LHCN-M2 (cell line): ENCODE measurements at places on chromosomes 13 and 19. TPM values are rescaled to one million over a fixed set of nuclear protein-coding genes. Genes with fewer than 3 reads are reported as not detected.
A peak's percentile ranks its signal among the peaks of the same experiment; 100 is the strongest.

The KIR2DL1 gene
- total RNA-seq = not detected in 2 replicates

The ZNF841 gene
- 12.5 and 25.0 TPM in 2 replicates for total RNA-seq

DNA sequence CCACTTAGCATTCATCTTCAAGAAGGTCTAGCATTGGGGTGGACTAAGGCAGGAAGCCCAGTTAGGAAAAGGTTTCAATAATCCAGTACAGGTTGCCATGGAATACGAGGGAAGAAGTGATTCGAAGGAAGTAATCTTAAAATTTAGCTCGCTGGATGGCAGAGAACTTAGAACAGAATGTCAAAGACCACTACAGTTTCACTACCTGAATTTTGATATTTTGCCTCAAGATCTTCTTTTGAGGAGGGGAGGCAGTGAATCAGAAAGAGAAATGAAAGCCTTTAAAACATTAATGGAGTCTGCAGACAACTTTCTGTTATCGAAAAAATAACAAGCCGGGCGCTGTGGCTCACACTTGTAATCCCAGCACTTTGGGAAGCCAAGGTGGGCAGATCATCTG is 7.0 kb upstream of the RAB8A start:
- DNase-seq = no peak

DNA sequence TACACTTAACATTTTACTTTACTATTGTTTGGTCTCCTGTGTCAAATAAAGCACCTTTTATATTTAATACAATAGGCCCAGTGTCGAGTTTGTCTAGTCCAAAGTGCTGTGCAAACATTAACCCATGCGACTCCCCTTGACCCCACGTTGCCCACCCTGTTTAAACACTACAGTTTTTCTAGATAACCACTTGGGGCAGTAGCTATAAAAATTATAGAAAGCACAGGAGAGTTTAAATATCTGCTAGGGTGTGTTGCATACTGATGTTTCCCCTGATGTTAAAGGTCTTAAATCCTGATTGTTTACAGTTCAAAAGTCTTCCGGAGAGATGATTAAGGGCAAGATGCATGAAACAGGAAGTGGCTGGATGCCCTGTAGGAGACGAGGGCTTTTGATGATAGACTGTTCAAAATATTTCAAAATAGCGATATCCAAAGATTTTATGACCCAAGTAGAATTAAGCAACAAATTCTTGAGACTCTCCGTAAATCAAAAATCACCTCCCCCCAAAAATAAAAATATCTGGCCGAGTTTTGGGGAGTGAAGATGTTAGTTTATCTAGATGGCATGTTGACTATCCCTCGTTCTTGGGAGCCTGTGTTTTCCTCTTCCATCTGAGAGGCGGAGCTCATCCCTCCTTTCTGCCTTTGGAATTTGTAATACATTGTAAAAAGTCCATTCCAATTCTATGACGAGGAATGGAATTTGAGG is 167.1 kb downstream of the FGF9 start:
- peak; percentile 5 for DNase-seq

DNA sequence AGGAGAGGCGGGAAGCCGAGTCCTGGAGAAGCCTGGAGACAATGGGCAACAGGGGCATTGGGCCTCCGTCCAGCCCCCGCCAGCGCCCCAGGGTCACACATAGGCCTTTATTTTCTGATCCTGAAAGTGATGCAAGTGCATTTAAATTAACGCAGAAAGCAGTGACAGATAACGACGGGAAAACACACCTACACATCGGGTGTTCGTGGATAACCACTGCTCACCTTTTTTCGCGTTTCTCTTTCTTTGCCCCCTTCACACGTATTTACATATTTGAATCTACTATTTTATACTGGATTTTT is 30.4 kb upstream of the GRTP1 start:
- DNase-seq = no peak

GRCh38 chr13:36986462-36987240 is 12.5 kb downstream of the ALG5 start:
- peak; percentile 45 for DNase-seq

DNA sequence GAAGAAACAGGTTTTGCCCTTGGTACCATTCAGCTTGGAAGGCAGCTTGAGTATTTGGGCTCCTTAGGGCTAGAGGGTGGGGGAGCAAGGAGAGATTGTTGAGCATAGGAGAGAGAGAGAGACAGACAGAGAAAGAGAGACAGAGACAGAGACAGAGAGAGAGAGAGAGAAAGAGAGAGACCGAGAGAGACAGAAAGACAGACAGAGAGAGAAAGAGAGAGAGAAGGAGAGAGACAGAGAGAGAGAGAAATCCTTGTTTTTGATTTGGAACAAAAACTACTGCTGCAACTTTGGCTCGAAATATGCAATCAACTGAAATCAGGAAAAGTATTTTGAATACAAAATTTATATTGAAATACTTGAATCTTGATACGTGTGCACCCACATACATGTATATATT is 85.8 kb upstream of the ZNF536 start:
- no peak for DNase-seq

The KIR3DL1 gene
- not detected in 2 replicates for total RNA-seq

DNA sequence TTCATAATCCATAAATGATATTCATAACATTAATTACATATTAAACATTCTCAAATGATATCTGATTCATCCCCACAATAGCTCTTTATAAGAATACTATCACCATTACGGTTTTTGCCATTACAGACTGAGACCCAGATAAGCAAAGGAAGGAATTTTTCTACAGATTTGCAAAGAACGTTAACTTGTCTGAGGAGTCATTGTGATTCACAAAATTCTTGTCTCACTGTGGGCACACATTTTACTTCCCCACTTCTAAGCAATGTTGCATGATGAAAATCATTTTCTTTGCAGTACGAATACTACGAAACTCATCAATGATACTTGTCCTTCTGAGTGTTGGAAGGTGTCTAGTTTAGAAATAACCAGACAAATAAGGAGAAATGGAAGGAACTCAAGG is 70.1 kb downstream of the NALCN start:
- no peak for DNase-seq

GRCh38 chr13:34777089-34777913 is 164.8 kb upstream of the NBEA start:
- DNase-seq = no peak

GRCh38 chr19:3570606-3571011 is 2.1 kb upstream of the HMG20B start:
- no peak for DNase-seq

- DNase-seq = no peak
These were observed 5.8 kb upstream of the FRY start for GRCh38 chr13:32025730-32026129.

The ZNF729 gene
- not detected in 2 replicates for total RNA-seq

DNA sequence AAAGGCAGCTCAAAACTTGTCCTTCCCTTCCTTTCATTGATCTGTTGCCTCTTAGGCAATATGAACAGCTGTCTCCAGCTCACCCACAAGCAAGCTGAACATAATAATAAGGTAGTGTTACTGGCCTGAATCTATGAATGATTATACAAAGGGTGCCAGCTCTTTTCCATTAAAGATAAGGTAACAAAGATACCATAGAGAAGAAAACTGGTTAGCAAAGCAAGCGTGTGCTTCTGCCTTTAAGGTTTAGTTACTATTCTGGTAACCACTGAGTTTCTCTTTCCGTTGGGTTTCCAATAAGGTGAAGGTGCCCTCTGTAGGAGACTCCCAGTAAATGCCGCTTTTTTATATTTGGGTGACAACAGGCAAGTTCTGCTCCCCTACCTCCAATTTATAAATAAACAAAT is 12.1 kb upstream of the DACH1 start:
- DNase-seq = peak; percentile 12

The CGB3 gene
- not detected in 2 replicates for total RNA-seq

The DMKN gene
- 0.29 and 1.1 TPM in 2 replicates for total RNA-seq

DNA sequence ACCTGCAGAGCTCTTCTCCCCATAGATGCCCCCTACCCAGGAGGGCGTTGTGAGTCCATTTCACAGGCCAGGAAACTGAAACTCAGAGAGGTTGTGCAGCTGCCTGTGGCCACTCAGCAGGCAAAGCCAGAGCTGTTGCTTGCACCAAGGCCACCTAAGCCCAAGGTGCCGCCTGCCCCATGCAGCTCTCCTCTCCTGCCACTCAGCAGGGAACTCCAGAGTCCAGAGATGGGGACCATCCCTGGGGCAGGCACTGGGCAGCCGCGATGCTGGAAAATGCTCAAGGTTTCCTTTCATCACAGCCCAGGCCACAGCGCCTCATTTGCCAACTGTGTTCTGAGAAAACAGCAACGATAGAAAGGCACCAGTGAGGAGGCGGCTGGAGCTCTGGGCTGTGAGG is 41.0 kb upstream of the PEPD start:
- no peak for DNase-seq

- peak; percentile 93 for DNase-seq
These were observed 122.1 kb downstream of the COG6 start for GRCh38 chr13:39777527-39778061.

- no peak for DNase-seq
These were observed 5.0 kb downstream of the ELAVL1 start for GRCh38 chr19:8000298-8001038.

The HRC gene
- 2.2 TPM in 1 of 2 replicates, not detected in the other for total RNA-seq

The DPP9 gene
- 107 and 109 TPM in 2 replicates for total RNA-seq

GRCh38 chr19:6864325-6864940 is 22.9 kb upstream of the ADGRE1 start:
- DNase-seq = no peak

GRCh38 chr19:34664168-34664567 is 12.8 kb downstream of the SCGB2B2 start:
- no peak for DNase-seq

GRCh38 chr13:56515441-56515840 is 625.3 kb upstream of the PRR20A start:
- DNase-seq = no peak

The PLA2G4C gene
- 4.0 and 5.5 TPM in 2 replicates for total RNA-seq

DNA sequence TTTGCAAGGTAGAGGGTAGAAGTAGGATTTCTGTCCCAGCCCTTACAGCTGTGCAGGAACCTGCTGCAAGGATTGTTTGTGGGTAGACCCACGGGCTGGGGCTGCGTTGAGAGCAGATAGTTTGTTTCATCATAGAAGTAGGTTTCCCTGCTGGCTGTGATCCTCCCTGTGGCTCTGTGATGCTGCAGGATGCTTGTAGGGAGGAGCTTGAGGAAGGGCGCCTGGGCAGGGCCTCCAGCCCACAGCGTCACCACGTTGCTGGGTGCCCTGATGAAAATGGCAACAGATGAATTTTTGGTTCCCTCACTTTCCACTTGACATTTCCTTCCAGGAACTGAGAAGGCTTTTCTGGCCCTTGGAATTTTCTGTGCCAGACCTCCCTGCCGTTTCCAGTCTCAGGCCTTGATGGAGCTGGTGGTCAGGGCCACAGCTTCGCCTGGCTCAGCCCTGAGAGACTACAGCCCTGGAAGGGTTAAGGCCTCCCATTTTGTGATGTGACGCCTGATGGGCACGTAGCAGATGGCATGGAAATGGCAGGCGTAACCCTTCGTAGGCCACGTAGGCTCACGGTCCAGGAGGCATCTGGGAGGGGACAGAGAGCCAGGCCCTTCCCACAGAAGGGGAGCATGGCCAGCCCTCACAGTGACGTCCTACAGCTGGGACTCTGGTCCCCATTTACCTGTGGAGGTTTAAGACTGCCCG is 42.2 kb downstream of the GATAD2A start:
- DNase-seq = no peak

The FBXO27 gene
- 4.4 and 14.0 TPM in 2 replicates for total RNA-seq

The ZSCAN1 gene
- total RNA-seq = not detected in 2 replicates

The ZNF93 gene
- 23.3 and 30.8 TPM in 2 replicates for total RNA-seq

DNA sequence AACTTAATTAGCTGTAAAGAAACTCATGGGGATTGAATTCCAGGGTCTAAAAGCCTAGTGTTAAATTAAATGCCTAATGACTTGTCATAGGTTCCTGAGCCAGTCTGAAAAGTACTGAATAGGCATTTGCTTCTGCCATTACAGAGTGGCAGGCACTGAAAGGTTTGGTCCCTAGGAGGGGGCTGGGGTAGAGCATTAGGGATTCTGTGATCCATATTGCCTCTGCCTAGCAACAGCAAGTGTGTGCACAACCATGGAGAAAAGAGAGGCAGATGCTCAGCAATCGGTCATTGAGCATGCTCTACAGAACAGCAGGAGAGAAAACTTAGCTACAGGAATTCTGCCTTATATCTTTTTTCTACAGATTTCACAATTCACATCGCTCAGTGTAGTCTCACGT is 133.5 kb downstream of the TRPC4 start:
- no peak for DNase-seq

The C19orf38 gene
- not detected in 2 replicates for total RNA-seq

The KLK3 gene
- not detected in 2 replicates for total RNA-seq

GRCh38 chr13:31919971-31920726 is 111.4 kb upstream of the FRY start:
- peak; percentile 31 for DNase-seq

GRCh38 chr13:99495466-99496183 is 5.6 kb upstream of the TM9SF2 start:
- no peak for DNase-seq

GRCh38 chr13:44431150-44431549 is 57.5 kb downstream of the SERP2 start:
- no peak for DNase-seq

The CLDND2 gene
- total RNA-seq = not detected in 2 replicates

- peak; percentile 13 for DNase-seq
These were observed 329.8 kb upstream of the GPC6 start for GRCh38 chr13:92896842-92897241.

The SIGLEC12 gene
- total RNA-seq = not detected in 2 replicates

DNA sequence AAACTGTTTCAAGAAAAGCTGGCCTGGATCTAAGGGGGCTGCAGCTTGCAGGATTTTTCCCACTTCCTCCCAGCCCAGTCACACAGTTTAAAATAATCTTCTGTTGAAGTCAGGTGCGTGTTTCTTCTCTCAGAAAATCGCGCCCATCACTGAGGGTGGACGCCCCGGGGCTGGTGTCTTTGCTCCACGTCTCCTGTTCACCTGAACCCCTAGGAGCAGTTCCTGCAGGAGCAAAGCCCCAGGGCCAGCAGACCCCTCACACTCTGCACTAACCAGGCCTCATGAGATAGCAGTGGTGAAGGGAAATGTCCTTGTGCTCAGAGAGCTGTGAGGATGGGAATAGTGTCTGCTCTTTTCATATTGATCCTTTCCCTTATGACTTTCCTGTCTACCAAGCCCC is 920 bp upstream of the SIGLEC7 start:
- DNase-seq = no peak

DNA sequence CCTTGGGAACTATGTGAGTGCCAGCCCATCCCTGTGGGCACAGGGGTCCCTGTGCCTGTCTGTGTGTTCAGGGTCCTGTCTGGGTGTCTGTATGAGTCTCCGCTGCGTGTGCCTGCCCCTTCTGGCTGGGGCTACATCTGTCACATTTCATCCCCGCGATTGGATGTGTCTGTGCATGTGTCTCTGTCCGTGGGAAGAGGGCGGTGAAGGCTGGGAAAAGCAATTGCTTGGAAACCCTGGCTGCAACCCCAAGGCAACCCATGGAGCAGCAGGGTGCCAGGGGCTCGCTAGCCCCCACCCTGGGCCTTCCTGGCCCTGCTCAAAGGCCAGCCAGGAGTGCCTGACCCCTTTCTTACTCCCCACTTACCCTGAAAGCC is 1.4 kb downstream of the MAG start:
- no peak for DNase-seq

The PALM3 gene
- 0.11 and 0.38 TPM in 2 replicates for total RNA-seq

The SELENOV gene
- not detected in 2 replicates for total RNA-seq
